NCI-H1436 (cell line): ENCODE measurements at places on chromosomes 5 and 9.

- no peak for DNase-seq
These were observed 1829.9 kb downstream of the EFNA5 start for GRCh38 chr5:105840800-105841199.

DNA sequence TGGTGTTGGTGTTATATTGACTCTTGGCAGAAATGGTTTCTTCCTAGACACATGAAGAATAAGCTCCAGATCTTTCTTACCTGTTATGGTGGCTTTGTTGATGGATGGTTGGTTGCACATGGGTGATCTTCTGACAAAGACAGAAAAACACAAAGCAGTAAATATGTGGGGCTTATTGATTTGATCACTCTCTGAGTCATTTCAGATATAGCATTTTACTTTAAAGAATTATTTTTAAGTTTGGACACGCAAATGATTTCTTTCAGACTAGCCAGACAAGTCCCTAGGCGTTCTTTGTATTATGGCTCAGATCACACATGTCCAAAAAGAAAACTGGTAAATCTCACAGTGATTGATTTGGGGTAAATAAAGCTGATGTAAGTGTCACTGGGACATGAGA is 597.6 kb downstream of the RAB3C start:
- DNase-seq, result no peak

GRCh38 chr9:12698986-12699385 is 5.8 kb downstream of the TYRP1 start:
- DNase-seq, result no peak

GRCh38 chr5:173191561-173191960 is 43.4 kb downstream of the NKX2-5 start:
- DNase-seq, result no peak

DNA sequence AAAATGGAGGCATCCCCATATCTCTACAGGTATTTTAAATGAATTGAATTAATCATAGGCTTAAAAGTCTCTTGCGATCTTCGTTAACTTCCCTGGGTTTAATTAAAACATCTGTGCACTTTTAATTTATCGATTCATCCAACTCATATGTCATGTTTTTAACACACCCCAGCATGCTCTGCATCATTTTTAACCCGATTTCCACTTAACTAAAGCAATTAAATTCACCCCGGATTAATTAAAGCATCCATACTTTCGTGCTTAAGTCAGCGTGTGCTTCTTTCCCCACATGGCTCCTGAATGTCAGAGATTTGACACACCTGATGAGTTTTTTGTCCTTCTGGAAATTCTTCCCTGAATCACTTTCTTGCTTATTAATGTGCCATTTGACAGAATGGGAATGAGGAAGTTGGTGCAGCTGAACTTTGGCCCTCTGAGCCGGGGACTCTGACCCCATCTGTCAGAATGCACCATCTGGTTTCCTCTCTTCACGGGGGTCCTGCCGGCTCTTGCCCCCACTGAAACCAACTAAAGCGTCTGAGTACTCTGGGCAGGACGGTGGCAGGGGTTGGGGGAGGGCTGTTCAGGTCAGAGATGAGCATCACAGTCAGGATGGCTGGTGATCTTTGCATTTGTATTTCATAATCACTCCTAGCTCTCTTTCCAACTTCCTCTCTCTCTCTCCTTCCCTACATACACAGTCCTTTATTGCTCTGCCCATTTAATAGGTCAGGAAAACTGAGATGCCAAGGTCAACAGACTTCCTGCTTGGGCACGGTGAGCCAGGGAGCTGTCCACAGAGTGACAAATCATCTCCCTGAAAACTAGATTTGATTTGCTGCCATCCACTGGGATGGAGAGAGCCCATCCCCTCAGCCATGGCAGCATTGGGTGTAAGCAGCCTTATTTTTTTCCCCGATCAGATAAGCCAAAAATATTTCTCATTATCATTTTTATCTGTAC is 180.3 kb upstream of the WWC1 start:
- DNase-seq, result no peak

DNA sequence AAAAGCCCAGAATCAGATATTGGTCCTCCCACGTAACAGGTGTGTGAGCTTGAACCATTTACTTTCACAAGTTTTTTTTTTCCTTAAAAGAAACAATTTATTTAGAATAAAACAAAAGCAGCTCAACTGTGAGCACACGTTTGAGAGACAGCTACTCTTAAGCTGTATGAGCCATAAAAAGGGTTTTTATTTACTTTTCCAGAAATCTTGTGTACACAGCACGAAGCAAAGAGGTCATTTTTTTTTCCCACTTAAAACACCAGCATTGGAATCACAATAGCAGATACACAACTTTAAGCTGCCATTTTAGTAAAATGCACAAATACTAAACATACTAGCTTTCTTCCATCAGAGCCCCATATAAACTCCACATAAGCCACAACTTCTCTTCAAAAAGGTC is 44.6 kb downstream of the JAKMIP2 start:
- no peak for DNase-seq
